ENCODE measurements at places on chromosomes 2 and 18. TPM values are rescaled to one million over a fixed set of nuclear protein-coding genes. Genes with fewer than 3 reads are reported as not detected.

The C2orf81 gene
- 0.98 TPM for total RNA-seq

The POMC gene
- total RNA-seq = 0.59 TPM

The CD8B2 gene
- total RNA-seq = 0.23 TPM

The C2orf66 gene
- total RNA-seq = 0.08 TPM

The NEURL3 gene
- total RNA-seq = 0.08 TPM

The ME2 gene
- total RNA-seq = 18.1 TPM

The BAZ2B gene
- 34.3 TPM for total RNA-seq

The TRIM43 gene
- not detected for total RNA-seq

The HOXD10 gene
- total RNA-seq = not detected

The ASAP2 gene
- total RNA-seq = 18.6 TPM

The DHRS9 gene
- not detected for total RNA-seq

The SNED1 gene
- total RNA-seq = 80.4 TPM

The DYNAP gene
- total RNA-seq = not detected

The GALNT3 gene
- total RNA-seq = 0.08 TPM

The RAB27B gene
- total RNA-seq = 1.3 TPM

The ARHGEF4 gene
- 0.90 TPM for total RNA-seq

The AQP12A gene
- not detected for total RNA-seq

The LMAN2L gene
- 24.4 TPM for total RNA-seq

The GALNT13 gene
- total RNA-seq = 0.45 TPM

The ARMC9 gene
- total RNA-seq = 147 TPM

The KHK gene
- total RNA-seq = 1.9 TPM

The SLC19A3 gene
- 2.1 TPM for total RNA-seq

The ST8SIA3 gene
- not detected for total RNA-seq

The G6PC2 gene
- total RNA-seq = not detected

The TRABD2A gene
- 8.9 TPM for total RNA-seq

The DSG4 gene
- not detected for total RNA-seq

The CPO gene
- 0.47 TPM for total RNA-seq

The NYAP2 gene
- not detected for total RNA-seq

The XDH gene
- 0.12 TPM for total RNA-seq

The CKAP2L gene
- 2.1 TPM for total RNA-seq

The GCA gene
- 6.1 TPM for total RNA-seq

The ZNF396 gene
- 1.6 TPM for total RNA-seq

The SERPINB3 gene
- not detected for total RNA-seq

The SERPINB11 gene
- 0.12 TPM for total RNA-seq

The DSC1 gene
- total RNA-seq = not detected

The GORASP2 gene
- 34.0 TPM for total RNA-seq

The KCNE4 gene
- total RNA-seq = 0.38 TPM

The FAP gene
- total RNA-seq = 182 TPM

The CFAP65 gene
- total RNA-seq = not detected

The FLACC1 gene
- 1.2 TPM for total RNA-seq

The PPP1R1C gene
- total RNA-seq = 0.38 TPM

The PLEKHH2 gene
- total RNA-seq = 0.60 TPM

The MLPH gene
- total RNA-seq = 37.0 TPM

The CROCC2 gene
- 0.12 TPM for total RNA-seq

The ZCCHC2 gene
- total RNA-seq = 13.6 TPM

The UGT1A7 gene
- not detected for total RNA-seq

The PROM2 gene
- 1.4 TPM for total RNA-seq
